ENCODE measurements at places on chromosomes 6 and 20.

- DNase-seq = no peak
These were observed 110.8 kb downstream of the SNX5 start for GRCh38 chr20:17857639-17858449.

DNA sequence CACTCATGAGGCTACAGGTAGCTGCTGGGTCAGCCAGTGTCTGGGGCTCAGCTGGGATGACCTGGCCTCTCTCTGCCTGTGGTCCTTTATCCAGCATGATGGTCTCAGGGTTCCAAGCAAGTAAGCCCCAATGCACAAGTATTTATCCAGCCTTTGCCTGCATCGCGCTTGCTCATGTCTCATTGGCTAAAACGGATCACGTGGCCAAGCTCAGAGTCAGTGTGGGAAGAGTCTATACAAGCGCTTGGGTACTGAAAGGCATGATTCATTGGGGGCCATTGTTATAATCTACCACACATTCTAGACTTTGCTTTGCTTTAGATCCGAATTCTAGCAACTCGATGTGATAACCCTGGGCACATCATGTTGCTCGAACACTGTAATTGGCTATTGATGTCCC lies 48.3 kb downstream of the PPP1R16B start:
- no peak for DNase-seq

GRCh38 chr6:136415351-136416007 lies 125.8 kb upstream of the BCLAF1 start:
- peak; percentile 75 for DNase-seq

DNA sequence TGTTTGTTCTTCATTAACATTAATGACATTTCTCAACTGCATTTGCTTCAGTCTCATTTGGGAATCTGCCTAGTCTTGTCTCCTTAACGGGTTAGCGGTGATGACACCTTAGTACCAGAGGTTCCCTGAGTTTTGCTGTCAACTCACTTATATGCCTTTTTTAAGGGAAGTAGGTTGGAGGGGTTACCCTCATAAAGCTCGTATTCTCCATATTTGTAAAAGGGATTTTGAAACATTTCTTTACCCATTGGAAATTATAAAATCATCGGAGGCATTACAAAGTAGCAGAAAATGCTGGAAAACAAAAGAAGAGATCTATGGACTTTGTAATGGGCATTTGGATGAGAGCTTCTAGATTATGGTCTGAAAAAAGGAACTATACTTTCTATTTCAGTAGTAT lies 88.7 kb upstream of the PRDM1 start:
- no peak for DNase-seq

GRCh38 chr6:151186306-151186705 lies 53.5 kb upstream of the AKAP12 start:
- no peak for DNase-seq

- DNase-seq = no peak
These were observed 38.8 kb upstream of the HLA-E start for GRCh38 chr6:30450548-30450908.

- DNase-seq = no peak
These were observed 17.2 kb downstream of the ABT1 start for GRCh38 chr6:26613689-26614683.

- DNase-seq = no peak
These were observed 2.9 kb upstream of the F13A1 start for GRCh38 chr6:6323352-6323751.

DNA sequence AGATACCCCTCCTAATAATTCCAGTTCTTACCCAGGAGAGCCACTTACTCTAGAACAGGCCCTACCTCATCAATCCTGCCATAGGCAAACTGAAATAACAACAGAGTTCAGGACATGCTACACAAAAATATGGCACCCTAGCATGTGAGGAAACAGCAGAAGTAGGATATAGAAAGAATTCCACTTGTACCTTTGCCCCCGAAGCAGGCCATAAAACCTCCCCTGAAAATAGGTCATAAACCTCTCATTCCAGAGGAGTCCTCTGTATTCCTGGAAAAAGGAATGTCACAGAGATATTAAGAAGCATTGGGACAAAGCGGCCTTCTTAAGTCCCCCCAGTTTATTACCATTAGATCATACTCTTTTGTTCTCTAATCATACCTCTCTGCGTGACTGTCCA lies 504.3 kb upstream of the MARCKS start:
- no peak for DNase-seq

DNA sequence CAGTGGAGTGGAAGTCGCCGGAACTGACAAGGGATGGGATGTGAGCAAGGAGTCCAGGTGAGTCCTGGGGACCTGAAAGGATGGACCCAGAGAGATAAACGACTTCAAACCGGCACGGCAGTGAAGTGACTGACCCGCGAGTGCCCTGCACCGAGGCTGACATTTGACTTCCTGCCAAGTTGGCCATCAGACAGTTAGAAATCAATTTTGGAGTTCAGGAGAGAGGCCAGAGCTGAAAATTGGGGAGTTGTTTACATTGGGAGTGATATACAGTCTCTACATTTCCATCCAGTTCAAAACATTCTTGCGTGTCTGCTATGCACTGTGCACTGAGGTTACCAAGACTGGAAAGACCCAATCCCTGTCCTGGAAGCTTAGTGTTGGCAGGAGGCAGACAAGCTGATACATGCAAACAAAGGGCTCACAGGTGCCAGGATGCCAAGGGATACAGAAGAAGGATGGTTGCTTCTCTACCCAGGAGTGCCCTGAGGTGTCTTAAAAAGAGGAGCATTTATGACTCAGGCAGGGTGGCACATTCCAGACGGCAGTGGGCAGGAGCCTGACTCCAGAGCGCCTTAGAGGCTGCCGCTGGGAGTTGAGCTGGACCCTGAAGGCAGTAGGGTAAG lies 186.6 kb downstream of the MTHFD1L start:
- no peak for DNase-seq

GRCh38 chr6:70838907-70839285 lies 118.0 kb downstream of the B3GAT2 start:
- no peak for DNase-seq

GRCh38 chr20:23018432-23018831 lies 16.7 kb upstream of the SSTR4 start:
- DNase-seq = no peak

- DNase-seq = no peak
These were observed 111.9 kb downstream of the SCML4 start for GRCh38 chr6:107712237-107712664.

GRCh38 chr6:26161322-26161721 lies 74.1 kb downstream of the HFE start:
- no peak for DNase-seq

- peak; percentile 25 for DNase-seq
These were observed 117.6 kb downstream of the TFAP2B start for GRCh38 chr6:50936277-50936681.

Data from KBM-7 (cell line).